ENCODE measurements at places on chromosomes 4 and X. TPM values are rescaled to one million over a fixed set of nuclear protein-coding genes. Genes with fewer than 3 reads are reported as not detected.

DNA sequence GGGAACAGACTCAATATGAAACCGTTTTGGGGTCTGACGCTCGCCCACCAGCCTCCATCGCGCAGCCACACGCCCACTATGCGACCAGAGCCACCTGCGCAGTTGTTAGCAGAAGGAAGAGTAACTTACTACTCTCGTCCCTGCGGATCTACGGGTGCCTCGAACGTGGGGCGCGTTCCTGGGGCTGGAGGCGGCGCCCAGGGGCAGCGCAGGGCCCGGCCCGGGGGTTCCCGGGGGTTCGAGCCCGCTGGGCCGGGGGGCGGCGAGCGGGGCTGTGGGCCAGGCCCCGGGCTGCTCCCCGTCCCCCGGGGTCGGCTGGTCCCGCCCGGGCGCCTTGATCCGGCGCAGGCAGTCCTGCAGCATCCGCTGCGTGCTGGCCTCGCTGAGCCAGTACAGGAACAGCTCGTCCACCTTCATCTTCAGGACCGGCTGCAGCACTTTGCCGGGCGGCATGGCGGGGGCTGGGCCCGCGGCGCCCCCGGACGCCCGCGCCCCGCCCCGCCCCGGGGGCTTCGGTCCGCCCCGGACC lies 404 bp downstream of the PPP2R3B start:
- no peak for DNase-seq
- no peaks in the 10 kb centered on the region for H3K27me3 ChIP-seq
- H3K4me3 ChIP-seq, result peak overlapping the region; percentile 87
- peaks cover 7% of the 10 kb centered on the region for H3K4me1 ChIP-seq
- peak overlapping the region; percentile 96 for H3K27ac ChIP-seq

- H3K4me3 ChIP-seq, result no peak overlapping the region
- no peak for DNase-seq
- H3K27ac ChIP-seq, result no peak overlapping the region
- no peaks in the 10 kb centered on the region for H3K4me1 ChIP-seq
- no peaks in the 10 kb centered on the region for H3K27me3 ChIP-seq
These were observed 30.7 kb downstream of the NUP54 start for GRCh38 chr4:76117536-76117935.

GRCh38 chr4:112251019-112251643 lies 19.5 kb downstream of the AP1AR start:
- peak overlapping the region; percentile 49 for H3K27ac ChIP-seq
- no peaks in the 10 kb centered on the region for H3K36me3 ChIP-seq
- no peak overlapping the region for H3K4me3 ChIP-seq
- peaks cover 20% of the 10 kb centered on the region for H3K4me1 ChIP-seq

MAGEA10 gene
- not detected for total RNA-seq

- H3K36me3 ChIP-seq, result no peaks in the 10 kb centered on the region
- DNase-seq, result no peak
- no peaks in the 10 kb centered on the region for H3K27me3 ChIP-seq
- H3K4me3 ChIP-seq, result peak overlapping the region; percentile 81
- H3K27ac ChIP-seq, result peak overlapping the region; percentile 94
- peaks cover 34% of the 10 kb centered on the region for H3K4me1 ChIP-seq
These were observed 1.5 kb upstream of the CTBP1 start for GRCh38 chr4:1250527-1250812.

PQBP1 gene
- total RNA-seq, result 90.4 TPM

DNA sequence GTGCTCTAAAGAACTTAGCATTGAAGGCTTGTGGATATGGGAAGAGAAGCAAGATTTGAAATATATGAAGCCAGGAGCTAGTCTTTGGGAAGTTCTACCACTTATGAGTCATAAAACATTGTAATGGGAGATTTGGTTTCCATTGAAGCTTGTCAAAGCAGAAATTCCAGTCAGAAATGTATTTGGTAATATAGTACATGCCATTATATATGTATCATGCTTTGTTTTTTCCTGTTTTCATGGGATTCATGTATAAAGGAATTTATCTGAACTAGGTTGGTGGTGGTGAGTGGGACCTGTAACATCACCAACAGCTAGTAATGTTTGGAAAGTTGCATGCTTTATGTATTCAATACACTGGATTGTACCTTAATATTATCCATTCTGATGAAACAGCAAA lies 14.6 kb upstream of the DCAF8L2 start:
- no peak overlapping the region for H3K4me3 ChIP-seq
- no peaks in the 10 kb centered on the region for H3K4me1 ChIP-seq
- no peak for DNase-seq

DNA sequence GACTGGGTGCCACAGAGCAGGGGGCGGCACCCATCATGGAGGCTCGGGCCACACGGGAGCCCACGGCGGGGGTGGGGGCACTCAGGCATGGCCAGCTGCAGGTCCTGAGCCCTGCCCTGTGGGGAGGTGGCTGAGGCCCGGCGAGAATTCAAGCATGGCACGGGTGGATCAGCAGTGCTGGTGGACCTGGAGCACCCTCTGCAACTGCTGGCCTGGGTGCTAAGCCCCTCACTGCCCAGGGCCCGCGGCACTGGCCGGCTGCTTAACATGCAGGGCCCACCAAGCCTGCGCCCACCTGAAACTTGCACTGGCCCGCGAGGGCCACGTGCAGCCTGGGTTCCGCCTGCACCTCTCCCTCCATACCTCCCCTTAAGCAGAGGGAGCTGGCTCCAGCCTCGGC lies 258.6 kb downstream of the CENPC start:
- DNase-seq, result no peak
- no peak overlapping the region for H3K4me3 ChIP-seq
- no peaks in the 10 kb centered on the region for H3K36me3 ChIP-seq
- H3K27me3 ChIP-seq, result no peaks in the 10 kb centered on the region

DNA sequence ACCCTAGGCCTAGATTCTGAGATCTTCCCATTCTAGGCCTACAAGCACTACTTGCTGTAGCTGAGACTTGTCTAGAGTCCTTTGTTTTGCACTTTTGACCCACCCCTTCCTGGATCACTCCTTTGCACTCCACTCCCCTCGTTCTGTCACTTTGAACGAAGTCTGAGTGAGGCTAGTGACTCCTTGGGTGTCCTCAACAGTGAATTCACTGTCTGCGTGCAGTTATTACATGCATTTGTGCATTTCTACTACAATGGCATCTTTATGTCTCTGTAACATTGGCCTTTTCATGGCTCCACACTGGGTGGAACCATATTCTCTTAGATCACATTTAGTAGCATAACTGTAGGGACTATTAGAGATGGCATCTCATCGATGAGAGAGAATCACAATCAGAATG lies 50.5 kb downstream of the OCRL start:
- peaks cover 11% of the 10 kb centered on the region for H3K4me1 ChIP-seq
- no peak for DNase-seq
- H3K27me3 ChIP-seq, result no peaks in the 10 kb centered on the region

TBC1D8B gene
- 4.8 TPM for total RNA-seq

SPANXA1 gene
- not detected for total RNA-seq

RENBP gene
- 1.9 TPM for total RNA-seq

MGARP gene
- 0.29 TPM for total RNA-seq

Measured in gastrocnemius medialis (tissue), 4 donors.